ENCODE measurements at places on chromosomes 3 and 15.

- no peak for DNase-seq
Measured at GRCh38 chr3:149010966-149011365, 19.6 kb downstream of the GYG1 start.

DNA sequence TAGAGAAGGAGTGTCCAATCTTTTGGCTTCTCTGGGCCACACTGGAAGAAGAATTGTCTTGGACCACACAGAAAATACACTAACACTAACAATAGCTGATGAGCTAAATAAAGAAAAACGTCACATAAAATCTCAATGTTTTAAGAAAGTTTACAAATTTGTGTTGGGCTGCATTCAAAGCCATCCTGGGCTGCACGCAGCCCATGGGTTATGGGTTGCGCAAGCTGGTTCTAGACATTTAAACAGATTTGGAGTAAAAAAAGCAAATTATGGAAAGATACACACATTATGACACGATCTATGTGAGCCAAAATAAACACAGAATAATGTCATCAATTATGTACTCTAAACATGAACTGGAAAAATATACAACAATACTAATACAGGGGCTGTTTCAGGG, 703.3 kb upstream of the LMCD1 start:
- no peak for DNase-seq

- no peak for DNase-seq
Measured at GRCh38 chr3:77380136-77380535, 340.2 kb downstream of the ROBO2 start.

DNA sequence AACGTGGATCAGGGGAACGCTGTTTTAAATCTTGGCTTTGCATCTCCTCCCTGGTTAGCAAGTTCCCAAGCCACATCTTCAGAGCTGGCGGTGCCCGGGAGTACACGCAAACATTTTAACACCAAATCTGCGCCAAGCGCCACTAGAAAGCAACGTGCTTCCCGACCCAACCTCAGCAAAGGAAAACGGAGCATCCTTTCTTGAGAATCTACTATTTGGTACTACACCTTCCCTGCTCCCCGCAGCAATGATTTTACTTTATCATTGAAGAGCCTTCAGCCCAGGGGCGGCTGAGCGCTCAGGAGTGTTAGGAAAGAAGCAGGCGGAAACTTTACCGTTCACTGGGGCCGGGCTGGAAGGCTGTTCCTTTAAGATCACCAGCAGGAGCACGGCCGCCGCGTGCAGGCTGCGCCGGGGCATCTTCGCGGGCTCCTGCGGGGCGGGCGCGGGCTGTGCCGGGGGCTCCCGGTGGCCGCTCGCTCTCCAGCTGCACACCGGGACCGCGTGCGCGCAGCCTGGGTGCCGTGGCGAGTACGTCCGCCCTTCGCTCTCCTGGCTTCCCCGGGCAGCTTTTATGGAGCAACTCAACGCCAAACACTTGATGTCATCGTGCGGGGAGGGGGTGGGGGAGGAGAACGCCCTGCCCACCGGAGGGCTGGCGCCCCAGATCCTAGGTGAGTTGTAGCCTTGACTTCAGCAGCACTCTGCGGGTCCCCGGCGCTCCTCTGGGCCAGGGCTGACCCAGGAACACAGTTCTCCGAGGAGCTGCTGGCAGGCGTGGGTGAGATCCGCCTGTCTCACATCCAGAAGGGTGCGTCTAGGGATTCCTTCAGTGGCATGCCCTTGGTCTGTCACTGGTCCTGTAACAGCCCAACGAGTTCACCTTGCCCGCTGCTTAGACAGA, at the start of gene CA12:
CA12 (minus strand) TSS at position 546 of the 904 bp plus-strand sequence; CDS start at position 420, 126 bp downstream.
- peak; percentile 35 for DNase-seq

DNA sequence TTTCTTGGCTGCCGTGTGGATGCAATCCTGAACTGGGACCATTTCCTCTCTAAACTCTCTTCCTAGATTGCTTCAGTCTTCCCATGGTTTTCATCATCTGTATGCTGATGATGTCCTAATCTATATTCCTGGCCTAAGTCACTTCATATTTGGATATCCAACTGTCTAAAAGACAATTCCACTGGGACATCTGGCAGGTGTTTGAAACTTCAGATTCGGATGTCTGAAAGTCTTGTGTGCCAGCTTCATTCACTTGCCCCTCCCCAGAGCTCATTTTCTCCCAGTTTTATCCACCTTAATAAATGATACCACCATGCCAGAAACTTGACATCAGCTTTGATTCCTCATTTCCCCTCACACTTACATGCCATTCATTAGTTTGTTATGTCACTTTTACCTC, 134.9 kb upstream of the PTX3 start:
- DNase-seq: no peak

DNA sequence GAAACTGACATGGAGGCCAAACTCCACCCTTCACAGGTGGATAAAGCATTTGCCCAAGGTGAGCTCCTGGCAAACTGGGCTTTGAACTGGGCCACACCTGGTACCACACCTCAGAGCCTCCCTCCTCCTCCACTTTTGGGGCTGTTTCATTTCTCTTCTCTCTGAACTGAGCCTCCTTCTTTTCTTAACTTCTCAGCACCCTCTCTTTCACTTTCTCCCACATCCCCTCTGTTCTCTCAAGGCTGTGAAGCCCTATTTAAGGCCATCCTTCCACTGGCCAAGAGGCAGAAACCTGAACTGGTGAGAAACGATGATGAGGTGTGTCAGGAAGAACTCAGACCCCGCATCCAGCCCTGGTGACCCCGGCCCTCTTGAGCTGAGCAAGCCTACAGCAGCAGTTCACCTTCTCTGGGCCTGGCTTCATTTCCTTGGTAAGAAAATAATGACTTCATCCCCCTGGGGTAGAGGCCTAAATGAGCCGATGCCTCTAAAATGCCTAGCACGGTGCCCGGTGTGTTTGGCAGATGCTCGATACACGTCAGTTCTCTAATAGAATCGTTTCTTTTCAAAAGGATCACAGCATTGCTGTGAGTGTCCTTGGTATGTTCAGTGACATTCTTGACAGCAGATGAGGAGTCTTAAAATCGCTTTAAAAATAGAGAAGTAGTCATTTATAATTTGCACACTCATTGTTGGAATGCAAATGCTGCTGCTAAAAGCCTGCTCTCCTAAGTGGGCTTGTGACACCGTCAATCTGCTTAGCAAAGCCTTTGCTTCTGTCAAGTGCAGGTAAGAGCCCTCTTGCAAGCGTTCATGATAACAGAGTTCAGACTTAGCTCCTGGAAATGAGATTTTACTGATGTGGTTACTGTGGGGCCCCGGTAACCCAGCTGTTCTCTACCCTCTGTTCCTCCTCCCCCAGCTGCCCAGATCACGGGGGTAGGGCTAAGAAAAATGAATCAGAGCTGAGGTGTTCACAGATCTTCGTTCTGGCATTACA, 97.7 kb upstream of the ATP2B2 start:
- DNase-seq: peak; percentile 40

- no peak for DNase-seq
Measured at GRCh38 chr3:58206406-58207011, 4.3 kb downstream of the DNASE1L3 start.

- DNase-seq: peak; percentile 29
Measured at GRCh38 chr3:71491154-71491752, 92.3 kb downstream of the FOXP1 start.

- no peak for DNase-seq
Measured at GRCh38 chr3:167116120-167116922, 263.8 kb downstream of the ZBBX start.

GRCh38 chr3:197028728-197029510, 698 bp downstream of the MELTF start:
- peak; percentile 51 for DNase-seq

- no peak for DNase-seq
Measured at GRCh38 chr3:11574981-11575669, 68.6 kb downstream of the VGLL4 start.

GRCh38 chr3:189529468-189529867, 101.7 kb upstream of the TP63 start:
- no peak for DNase-seq

DNA sequence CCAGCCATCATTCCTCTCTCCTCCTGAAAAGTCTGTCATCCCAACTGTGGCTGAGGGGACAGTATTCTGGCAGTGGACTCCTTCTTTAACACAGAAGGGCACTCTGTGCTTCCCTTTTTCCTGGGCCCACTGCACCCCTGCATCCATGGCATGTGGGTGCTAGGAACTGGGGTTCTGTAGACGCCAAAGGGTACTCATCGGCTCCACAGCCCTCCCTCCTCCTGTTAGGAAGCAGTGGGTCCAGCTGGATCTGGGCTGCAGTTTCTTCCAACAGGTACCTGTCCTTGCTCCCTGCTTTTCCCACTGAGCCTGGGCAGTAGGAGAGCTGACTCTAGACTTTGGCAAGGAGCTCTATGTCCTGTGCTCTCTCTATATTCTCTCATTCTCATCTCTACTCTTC, 6.4 kb upstream of the MANF start:
- DNase-seq: no peak

GRCh38 chr3:139610886-139611285, 66.9 kb downstream of the NMNAT3 start:
- no peak for DNase-seq

DNA sequence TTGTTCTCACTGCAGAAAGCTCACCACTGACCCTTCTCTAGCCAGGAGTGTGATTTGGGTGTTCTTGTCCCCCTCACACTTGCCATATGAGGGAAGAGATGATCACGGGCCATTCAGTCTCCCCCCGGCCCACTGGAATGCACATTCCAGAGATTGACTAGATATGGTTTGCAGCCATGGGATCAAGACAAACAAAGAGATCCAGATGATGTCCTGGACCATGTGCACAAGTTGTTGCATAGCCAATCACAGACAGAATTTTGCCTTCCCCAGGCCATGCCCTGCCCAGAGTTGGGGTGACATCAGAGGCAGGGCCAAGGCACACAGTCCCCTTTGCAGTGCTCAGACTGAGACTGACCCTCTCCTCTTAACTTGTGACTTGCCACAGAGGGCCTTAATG, 14.8 kb downstream of the MUC13 start:
- DNase-seq: no peak

GRCh38 chr3:86973440-86973839, 17.5 kb downstream of the VGLL3 start:
- DNase-seq: no peak

DNA sequence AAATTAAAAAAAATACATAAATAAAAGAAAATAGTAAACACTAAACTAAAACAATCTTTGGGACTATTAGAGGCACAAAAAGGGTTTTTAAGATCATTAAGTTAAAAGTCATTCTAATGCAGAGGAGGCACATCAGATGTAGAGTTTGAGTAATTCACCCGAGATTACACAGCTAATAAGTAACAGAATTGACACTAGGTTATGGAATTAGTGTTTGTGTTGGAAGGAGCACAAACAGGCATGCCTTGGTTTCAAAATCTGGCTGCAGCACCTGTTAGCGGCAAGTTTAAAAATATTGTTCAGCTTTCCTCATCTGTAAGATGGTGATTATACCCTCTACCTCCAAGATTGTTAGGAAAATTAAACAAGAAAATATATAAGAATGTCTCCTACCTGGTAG, 39.0 kb downstream of the RASA2 start:
- no peak for DNase-seq

- peak; percentile 66 for DNase-seq
Measured at GRCh38 chr15:85690561-85691231, 104.0 kb downstream of the KLHL25 start.

- DNase-seq: no peak
Measured at GRCh38 chr3:23595851-23596250, 209.9 kb upstream of the UBE2E1 start.

GRCh38 chr3:180707896-180708295, 28.6 kb upstream of the CCDC39 start:
- DNase-seq: no peak
